ENCODE measurements at places on chromosomes 11 and 22.

DNA sequence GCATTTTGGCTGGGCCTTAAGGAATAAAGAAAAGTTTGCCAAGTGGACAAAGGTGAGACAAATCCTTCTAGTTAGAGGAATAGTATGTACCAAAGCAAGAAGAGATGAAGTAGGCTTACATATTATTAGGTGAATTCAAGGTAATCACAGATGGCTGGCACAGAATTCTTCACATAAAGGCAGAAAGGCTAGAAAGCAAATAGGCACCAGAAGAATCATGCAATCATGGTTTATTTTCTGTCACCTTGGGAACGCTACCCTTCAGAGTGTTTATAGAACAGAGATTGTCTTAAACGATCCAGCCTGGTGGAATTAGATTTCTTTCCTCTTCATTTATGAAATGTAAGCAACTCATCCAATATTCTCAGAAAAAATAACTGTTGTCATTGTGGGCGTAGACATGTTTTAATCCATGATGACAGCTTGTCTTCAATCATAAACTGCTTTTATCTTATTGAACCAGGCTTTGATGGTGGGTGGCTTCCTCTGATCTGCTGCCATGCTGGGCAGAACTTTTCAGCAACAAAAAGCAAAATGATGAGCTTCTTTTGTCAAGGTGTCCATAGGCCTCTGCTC, 49.0 kb upstream of the CSNK2A3 start:
- no peak for DNase-seq

GRCh38 chr22:46681010-46681409, 57.0 kb downstream of the CERK start:
- peak; percentile 38 for DNase-seq

GRCh38 chr22:41478891-41479521, 10.1 kb downstream of the ACO2 start:
- DNase-seq: no peak

DNA sequence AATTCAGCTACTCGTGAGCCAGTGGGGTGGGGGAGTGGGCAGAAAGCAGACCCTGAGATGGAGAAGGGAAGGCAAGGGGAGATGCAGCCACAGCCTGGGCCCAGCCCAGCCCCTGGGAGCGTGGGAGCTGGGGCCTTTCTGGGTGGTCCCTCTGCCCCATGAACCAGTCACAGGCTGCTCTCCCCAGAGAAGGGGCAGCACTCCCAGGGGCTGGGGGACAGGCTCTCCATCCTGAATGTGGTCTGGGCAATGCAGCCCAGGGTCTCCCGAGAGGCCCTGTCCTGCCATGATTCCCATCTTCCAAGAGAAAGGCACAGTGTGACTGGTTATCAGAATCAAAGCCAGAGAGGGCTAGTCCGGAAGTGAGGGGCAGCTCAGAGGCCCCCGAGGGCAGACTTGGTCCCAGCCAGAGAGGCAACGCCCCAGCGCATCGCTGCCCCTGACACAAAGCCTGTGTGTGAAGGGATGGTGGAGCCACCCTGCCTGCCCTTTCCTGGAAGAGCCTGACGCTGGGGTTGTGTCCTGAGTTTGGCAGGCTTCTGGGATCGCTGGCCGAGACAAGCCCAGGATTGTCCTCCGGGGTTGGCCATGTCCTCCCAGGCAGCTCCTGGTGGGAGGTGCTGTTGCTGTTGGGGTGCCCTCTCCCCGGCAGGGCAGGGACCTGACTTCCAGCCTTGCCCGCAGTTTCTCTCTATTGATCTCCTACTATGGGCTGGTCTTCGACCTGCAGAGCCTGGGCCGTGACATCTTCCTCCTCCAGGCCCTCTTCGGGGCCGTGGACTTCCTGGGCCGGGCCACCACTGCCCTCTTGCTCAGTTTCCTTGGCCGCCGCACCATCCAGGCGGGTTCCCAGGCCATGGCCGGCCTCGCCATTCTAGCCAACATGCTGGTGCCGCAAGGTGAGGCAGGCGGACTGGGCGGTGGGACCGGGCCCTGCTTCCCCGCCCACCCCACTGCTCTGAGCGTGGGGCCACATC, 23.8 kb upstream of the SLC22A12 start:
- no peak for DNase-seq

Data from GM23338 (cell line).